NCI-H2029 (cell line): ENCODE measurements at places on chromosomes 4 and X.

DNA sequence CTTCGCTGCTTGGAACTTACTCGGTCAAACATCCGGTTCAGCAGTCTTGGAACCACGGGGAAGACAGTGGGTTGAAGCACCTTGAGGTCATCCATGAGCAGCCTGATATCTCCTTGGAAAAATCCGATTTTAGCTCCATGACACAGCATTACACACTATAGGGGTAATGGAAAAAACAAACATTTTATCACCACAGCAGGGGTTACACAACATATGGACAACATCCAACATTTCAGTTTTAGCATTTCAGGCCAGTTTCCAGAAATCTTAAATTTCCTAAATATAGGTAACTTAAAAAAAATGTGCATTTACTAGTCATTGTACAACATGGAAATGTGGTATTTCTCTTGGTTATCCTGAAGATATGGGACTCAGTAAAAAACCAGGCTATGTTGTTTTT is 34.4 kb upstream of the CENPU start:
- DNase-seq = no peak

DNA sequence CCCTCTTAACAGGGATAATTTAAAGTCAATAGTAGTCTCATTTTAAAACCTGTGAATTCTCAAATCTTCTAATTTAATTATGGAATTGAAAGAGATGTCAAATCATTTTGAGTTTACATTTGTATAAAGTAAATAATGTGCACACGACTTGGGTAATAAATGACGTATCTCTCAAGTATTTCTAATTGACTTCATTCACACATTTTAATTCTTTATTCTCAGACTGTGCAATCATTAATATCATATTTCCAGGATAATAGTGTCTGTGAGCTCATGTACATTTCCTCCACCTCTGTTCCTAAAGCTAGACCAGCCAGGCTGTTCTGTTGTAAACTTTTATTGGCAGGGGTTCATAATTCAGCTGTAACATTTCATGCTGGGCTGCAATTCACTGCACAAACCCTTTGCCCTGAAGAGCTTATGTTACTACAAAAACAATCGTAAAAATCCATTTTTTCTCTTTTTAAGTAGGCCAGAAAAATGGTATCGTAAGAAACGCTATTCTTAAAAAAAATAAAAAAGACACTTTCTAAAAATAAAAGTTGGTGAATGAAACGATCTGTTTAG is 1103.1 kb upstream of the TENM3 start:
- DNase-seq = no peak

DNA sequence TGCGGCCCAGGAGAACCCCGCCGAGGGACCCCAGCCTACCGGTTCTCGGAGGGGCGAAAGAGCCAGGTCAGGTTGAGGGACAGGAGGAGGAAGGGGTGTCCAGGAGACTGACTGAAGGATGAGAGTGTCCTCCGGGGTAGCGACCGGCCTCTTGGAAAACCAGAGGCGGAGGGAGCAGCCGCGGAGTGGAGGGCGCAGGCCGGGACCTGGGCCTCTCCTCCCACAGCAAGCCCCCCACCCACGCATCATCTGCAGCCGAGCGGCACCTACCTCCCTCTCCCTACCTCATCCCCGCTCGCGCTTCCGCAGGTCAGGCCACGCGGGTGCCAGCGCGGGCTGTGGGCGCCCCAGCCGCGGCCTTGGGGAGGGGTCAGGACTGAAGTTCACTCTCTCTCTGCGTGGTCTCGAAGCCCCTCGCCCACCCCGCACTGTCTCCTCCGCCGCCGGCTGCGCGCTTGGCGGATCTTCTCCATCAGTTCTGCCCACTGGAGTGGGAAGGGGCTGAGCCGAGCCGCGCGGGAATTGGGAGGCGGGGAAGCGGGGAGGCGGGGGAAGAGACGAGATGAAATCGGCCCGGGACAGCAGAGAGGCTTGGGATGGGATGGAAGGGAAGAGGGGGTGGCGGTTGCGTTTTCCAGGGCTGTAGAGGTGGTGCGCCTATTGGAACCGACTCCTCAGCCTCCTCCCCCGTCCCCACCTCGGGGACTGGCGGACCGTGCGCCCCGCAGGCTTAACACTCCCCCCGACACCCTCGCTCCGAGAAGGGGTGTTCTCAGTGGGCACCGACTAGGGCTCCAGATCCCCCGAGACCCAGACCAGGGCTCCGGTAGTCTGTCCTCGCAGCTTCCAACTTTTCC is 1.8 kb downstream of the NLGN4X start:
- no peak for DNase-seq

DNA sequence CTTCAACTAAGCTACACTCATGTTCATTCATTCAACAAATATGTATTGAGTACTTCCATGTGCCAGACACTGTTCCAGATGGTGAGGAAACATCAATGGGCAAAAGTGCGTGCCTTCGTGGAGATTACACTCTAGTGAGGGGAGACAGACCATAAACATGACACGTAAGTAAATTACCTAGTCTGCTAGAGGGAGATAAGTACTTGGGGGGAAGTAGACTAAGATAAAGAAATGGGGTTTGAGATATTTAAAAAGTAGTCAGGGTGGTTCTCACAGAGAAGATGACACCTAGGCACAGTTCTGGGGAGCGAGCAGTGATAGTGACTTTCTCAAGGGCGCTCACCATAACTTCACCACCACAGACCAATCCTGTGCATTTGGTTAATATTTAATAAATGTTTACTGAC is 11.7 kb downstream of the JCHAIN start:
- no peak for DNase-seq

GRCh38 chr4:13097971-13098370 is 386.2 kb downstream of the RAB28 start:
- no peak for DNase-seq

- no peak for DNase-seq
Measured at GRCh38 chr4:152968806-152969394, 32.8 kb downstream of the FHDC1 start.

GRCh38 chr4:11698846-11699590 is 270.3 kb upstream of the HS3ST1 start:
- DNase-seq = no peak

DNA sequence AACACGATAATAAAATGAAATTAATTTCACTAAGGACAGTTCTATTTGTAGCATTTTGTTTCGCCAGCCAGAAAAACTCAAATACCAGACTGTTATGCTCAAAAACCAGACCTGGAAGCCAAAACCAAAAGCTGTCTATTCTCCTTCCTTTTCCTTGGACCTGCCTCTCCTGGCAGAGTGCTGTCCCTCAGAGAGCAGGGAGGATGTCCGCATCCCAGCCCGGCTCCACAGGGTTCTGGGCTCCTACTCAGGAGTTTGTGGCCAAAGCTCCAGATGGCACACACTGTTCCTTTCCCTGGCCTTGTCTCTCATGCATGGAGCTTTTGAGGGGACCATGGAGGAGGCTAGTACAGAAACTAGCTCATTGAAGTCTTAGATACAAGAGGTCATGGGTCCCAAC is 41.9 kb upstream of the C1QTNF7 start:
- no peak for DNase-seq

- peak; percentile 37 for DNase-seq
Measured at GRCh38 chrX:107542500-107542899, 85.8 kb upstream of the PRPS1 start.

DNA sequence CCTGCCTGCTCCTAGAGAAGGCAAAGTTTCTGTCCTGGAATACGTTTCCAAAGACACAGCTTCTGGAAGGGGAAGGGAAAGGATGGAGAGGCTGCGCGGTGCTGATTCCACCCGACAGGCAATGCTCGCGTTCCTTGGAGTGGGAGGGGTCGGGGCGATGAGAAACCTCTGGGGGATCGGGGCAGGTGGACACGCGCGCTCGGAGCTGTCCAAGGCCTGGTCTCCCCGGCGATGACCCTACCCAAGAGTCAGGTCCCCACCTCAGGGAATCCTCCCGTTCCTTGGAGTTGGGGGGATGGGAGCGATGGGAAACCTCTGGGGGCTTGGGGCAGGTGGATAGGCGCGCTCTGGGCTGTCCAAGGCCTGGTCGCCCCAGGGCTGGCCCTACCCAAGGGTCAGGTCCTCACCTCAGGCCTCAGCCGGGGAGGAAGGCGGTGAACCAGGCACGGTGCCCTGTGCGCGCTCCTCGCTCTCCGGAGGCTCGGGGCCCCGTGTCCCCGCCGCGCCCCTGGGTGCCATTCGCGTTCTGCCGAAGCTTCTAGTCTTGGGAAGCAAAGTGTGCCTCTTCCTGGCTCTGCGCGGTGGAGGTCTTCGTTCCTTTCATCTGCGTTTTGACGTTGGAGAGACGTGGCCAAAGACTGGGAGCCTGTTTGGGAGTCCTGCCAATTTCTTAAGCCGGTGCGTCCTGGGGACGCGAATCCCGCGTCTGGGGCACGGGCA is 10.6 kb upstream of the SHOX start:
- DNase-seq = no peak

DNA sequence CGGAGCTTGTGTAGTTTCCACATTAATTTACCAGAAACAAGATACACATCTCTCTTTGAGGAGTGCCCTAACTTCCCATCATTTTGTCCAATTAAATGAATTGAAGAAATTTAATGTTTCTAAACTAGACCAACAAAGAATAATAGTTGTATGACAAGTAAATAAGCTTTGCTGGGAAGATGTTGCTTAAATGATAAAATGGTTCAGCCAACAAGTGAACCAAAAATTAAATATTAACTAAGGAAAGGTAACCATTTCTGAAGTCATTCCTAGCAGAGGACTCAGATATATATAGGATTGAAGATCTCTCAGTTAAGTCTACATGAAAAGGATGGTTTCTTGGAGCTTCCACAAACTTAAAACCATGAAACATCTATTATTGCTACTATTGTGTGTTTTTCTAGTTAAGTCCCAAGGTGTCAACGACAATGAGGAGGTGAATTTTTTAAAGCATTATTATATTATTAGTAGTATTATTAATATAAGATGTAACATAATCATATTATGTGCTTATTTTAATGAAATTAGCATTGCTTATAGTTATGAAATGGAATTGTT is at the start of gene FGB:
TSS of gene FGB (plus strand) at position 315 of the 558 bp plus-strand sequence. CDS start at position 323, 8 bp downstream.
- no peak for DNase-seq
